Chondrocyte (in vitro differentiated cells): ENCODE measurements at places on chromosomes 5 and 9. TPM values are rescaled to one million over a fixed set of nuclear protein-coding genes. Genes with fewer than 3 reads are reported as not detected.

The MYORG gene
- 5.3 to 7.5 TPM (median 6.8 TPM) in 3 replicates for total RNA-seq

DNA sequence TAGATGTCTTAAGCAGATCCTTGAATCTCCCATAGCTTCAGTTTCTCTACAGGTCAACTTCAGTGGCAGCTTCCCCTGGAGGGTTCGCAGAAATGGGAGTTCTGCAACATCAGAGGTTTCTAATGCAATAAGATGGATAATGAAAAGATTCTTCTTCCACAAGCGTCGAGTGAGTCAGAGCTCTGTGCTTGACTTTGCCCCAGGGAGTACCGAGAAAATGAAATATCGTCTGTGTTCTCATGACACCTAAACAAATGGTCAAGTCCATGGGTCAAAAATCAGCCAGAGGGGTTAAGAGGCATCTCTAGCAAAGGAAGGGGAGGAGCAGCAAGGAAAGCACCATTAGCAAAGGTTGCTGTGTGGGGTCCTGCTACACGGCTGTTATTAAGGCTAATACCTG lies 3.2 kb upstream of the ADRA1B start:
- peak overlapping the region; percentile 75 for H3K27ac ChIP-seq
- DNase-seq = no peak
- H3K4me3 ChIP-seq = no peak overlapping the region
- H3K4me1 ChIP-seq = peaks cover 60% of the 10 kb centered on the region

The F12 gene
- total RNA-seq = 0.99 to 2.1 TPM (median 1.8 TPM) in 3 replicates

DNA sequence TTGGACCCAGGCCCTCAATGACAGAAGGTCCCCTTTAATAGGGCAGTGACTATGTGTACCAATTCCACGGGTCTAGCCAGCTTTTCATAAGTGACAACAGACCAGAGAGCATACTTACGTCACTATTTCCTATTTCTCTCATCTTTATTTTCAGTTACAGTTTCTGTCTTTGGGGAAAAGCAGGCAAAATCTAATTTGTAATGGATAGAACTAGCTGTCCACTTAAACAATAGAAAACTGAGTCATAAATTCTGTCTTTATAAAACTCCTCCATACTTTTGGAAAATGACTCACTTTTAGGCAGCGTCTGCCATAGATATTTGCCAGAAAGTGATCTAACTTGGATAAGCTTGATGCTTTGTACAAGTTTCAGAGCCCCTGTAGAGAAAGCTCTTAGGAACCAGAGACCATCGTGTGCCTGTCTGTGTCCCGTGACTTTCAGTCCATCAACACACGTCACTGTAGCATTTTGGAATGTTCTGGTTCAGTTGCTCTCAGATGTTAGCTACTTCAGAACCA lies 101.9 kb downstream of the F2RL2 start:
- H3K4me1 ChIP-seq = peaks cover 46% of the 10 kb centered on the region
- no peak for DNase-seq
- H3K4me3 ChIP-seq = no peak overlapping the region
- no peaks in the 10 kb centered on the region for H3K27me3 ChIP-seq
- no peaks in the 10 kb centered on the region for H3K36me3 ChIP-seq

The F2RL2 gene
- total RNA-seq = 7.9 to 31.3 TPM (median 8.4 TPM) in 3 replicates

DNA sequence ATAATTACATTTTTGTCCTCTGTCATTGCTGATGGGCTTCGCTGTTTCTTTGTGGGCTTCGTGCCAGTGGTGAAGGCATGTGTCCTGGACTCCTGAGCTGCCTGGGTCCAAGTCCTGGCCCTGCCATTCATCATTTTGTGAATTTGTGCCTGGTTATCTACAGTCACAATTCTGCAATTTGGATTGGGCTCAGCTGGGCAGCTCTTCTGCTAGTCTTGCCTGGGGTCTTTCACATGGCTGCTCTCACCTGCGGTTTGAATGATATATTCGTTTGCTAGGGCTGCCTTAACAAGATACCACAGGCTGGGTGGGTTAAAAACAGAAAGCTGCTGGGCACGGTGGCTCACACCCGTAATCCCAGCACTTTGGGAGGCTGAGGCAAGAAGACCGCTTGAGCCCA lies 192.7 kb upstream of the IER5L start:
- no peaks in the 10 kb centered on the region for H3K36me3 ChIP-seq
- peak; percentile 13 for DNase-seq
- H3K4me3 ChIP-seq = no peak overlapping the region
- no peak overlapping the region for H3K27ac ChIP-seq

The RAB24 gene
- total RNA-seq = 31.5 to 37.3 TPM (median 36.7 TPM) in 3 replicates

GRCh38 chr9:129720181-129720864 lies 32.5 kb downstream of the PTGES start:
- peaks cover 14% of the 10 kb centered on the region for H3K4me1 ChIP-seq
- DNase-seq = no peak
- H3K27ac ChIP-seq = no peak overlapping the region
- peaks cover 2% of the 10 kb centered on the region for H3K27me3 ChIP-seq
- peaks cover 2% of the 10 kb centered on the region for H3K36me3 ChIP-seq

DNA sequence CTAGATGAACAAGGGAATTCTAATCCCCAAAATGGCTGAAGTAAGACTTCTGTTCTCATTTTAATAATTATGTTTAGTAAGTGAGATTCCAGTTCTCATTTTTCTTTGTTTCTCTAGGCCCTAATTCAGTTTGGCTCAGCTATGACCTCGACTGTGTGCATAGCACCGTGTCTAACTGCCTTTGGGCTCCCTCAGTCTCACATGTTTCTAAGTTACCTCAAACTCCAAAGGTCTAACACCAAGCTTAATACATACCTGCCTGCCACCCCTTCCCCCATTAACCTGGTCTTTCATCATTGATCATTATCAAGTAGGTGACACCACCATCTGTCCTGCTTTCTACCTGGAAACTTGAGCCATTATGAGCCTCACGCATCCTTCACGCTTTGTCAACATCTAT lies 273.2 kb downstream of the SAXO1 start:
- no peak overlapping the region for H3K27ac ChIP-seq
- no peak for DNase-seq
- H3K36me3 ChIP-seq = no peaks in the 10 kb centered on the region
- no peaks in the 10 kb centered on the region for H3K27me3 ChIP-seq
- H3K4me1 ChIP-seq = no peaks in the 10 kb centered on the region
